Progenitor cell of endocrine pancreas (in vitro differentiated cells): ENCODE measurements at places on chromosomes 7 and 10. TPM values are rescaled to one million over a fixed set of nuclear protein-coding genes. Genes with fewer than 3 reads are reported as not detected.

GRCh38 chr10:52378124-52378523 is 64.0 kb downstream of the DKK1 start:
- H3K4me3 ChIP-seq, result no peak overlapping the region
- peaks cover 30% of the 10 kb centered on the region for H3K4me1 ChIP-seq
- H3K36me3 ChIP-seq, result peaks cover 2% of the 10 kb centered on the region
- no peak for DNase-seq
- no peaks in the 10 kb centered on the region for H3K27me3 ChIP-seq
- no peak overlapping the region for H3K27ac ChIP-seq

Gene PILRA
- total RNA-seq, result 3.9 and 5.3 TPM in 2 replicates

- H3K4me3 ChIP-seq, result no peak overlapping the region
- peaks cover 2% of the 10 kb centered on the region for H3K36me3 ChIP-seq
- DNase-seq, result no peak
- peaks cover 17% of the 10 kb centered on the region for H3K4me1 ChIP-seq
These were observed 123.0 kb downstream of the GRK5 start for GRCh38 chr10:119330342-119330741.

Gene GALNT17
- 3.9 and 4.9 TPM in 2 replicates for total RNA-seq

GRCh38 chr7:50618281-50618680 is 53.1 kb upstream of the DDC start:
- H3K27ac ChIP-seq, result no peak overlapping the region
- peaks cover 50% of the 10 kb centered on the region for H3K4me1 ChIP-seq
- DNase-seq, result no peak
- H3K36me3 ChIP-seq, result peaks cover 5% of the 10 kb centered on the region
- H3K4me3 ChIP-seq, result no peak overlapping the region
- no peaks in the 10 kb centered on the region for H3K27me3 ChIP-seq

DNA sequence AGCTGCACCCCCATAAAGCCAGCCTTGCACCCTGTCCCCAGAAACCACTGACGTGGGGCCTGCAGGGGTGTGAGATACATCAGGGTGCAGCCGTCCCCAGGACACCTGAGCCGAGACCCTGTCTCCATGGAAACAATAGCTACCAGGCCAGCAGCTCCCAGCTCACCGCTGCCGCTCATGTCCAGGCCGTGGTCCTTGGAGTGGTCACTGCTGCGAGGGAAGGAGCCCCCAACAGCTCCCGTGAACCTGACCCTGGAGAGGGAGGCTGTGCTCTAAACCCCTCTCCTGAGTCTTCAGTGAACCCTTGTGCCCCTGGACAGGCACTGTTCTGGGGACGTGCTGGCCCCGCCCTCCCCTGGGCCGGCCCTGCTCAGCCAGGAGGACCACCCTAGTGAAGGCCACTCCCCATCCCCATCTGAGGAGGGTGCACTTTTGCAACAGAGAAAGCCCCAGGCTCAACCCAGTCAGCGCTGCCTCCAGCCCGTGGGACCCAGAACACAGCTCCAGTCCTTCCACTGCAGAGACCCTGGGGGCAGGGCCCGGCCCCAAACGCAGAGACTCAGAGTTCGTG is 19.6 kb upstream of the INPP5A start:
- DNase-seq, result no peak
- H3K36me3 ChIP-seq, result no peaks in the 10 kb centered on the region
- peaks cover 20% of the 10 kb centered on the region for H3K4me1 ChIP-seq
- H3K4me3 ChIP-seq, result peak overlapping the region; percentile 26
- peaks cover 16% of the 10 kb centered on the region for H3K27me3 ChIP-seq

DNA sequence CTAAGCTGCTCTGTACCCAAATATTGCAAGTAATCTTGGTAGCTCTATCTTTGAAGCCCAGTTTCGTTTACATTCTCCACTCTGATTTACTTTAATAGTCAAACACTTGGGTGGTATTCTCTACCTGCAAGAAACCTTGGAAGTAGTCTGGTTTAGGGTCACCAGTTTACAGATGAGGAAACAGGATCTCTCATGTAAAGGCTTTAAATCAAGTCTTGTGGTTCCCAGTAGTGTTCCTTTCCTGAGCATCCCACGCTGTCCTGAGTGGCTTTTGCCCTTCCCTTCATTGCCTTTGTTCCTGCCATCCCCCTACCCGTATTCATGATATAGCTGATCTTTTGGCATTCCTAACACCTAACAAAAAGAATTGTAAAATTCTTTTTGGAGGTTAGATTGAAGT is 20.3 kb downstream of the EXOC4 start:
- peaks cover 17% of the 10 kb centered on the region for H3K4me1 ChIP-seq
- H3K27me3 ChIP-seq, result no peaks in the 10 kb centered on the region
- H3K36me3 ChIP-seq, result peaks cover 19% of the 10 kb centered on the region
- no peak overlapping the region for H3K27ac ChIP-seq

Gene DNAJC9
- total RNA-seq, result 46.8 and 47.1 TPM in 2 replicates

Gene ADRA2A
- total RNA-seq, result 13.1 and 13.6 TPM in 2 replicates

DNA sequence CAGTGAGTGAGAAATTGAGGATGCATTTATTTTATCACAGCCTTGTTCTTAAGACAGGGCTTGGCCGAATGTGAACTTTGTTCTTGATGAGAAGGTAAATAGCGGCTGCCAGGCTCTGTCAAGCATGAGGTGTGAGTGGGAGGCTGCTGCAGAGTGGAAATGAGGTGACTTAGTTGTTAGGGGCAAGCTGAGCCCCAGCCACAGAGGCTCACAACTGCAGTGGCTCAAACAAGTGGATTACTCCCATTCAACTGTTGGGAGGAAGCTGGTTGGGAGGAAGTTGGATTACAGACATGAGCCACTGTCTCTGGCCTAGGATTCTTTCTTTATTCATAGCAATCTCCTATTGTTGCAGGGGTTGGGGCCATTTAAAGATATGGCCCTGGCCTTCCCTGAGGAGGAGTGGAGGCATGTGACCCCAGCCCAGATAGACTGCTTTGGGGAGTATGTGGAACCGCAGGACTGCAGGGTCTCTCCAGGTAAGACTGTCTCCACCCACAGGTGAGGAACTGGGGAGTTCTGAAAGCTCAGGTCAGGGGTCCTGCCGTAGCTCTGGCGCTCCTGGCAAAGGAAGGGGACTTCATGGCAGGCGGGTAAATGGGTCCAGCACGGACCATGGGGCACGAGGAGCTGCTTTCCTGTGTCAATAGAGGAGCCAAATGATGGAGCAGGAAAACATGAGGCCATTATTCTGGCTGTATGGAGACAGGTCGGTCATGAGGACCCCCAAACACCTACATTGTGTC is 7.1 kb downstream of the ZSCAN25 start:
- H3K4me3 ChIP-seq, result no peak overlapping the region
- H3K27ac ChIP-seq, result no peak overlapping the region
- peaks cover 43% of the 10 kb centered on the region for H3K36me3 ChIP-seq
- H3K27me3 ChIP-seq, result no peaks in the 10 kb centered on the region
- DNase-seq, result no peak
